ENCODE measurements at places on chromosomes 6 and 20.

- no peak for DNase-seq
Observed at GRCh38 chr6:91562955-91563354, 976.1 kb upstream of the MAP3K7 start.

GRCh38 chr6:130037207-130037811 is 18.9 kb downstream of the L3MBTL3 start:
- peak; percentile 11 for DNase-seq

DNA sequence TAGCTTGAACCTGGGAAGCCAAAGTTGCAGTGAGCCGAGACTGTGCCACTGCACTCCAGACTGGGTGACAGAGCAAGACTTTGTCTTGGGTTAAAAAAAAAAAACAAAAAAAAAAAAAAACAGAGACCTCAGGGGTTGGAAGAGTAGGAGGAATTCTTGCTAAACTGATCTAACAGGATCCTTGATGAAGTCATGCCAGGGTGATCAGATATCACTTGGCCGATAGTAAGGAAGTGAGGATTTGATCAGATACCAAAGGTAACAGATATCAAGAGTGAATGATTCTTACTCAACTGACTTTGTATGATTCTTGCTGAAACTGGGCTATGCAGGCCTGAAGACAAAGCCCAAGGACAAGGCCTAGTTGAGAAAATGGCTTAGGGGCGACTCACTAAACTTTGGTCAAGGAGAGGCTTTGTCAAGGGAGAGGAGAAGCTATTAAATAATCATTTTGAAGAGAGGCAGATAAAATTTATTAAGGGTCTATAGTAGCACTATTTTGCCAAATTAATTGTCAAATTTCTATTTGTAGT is 624.7 kb downstream of the UTRN start:
- no peak for DNase-seq

DNA sequence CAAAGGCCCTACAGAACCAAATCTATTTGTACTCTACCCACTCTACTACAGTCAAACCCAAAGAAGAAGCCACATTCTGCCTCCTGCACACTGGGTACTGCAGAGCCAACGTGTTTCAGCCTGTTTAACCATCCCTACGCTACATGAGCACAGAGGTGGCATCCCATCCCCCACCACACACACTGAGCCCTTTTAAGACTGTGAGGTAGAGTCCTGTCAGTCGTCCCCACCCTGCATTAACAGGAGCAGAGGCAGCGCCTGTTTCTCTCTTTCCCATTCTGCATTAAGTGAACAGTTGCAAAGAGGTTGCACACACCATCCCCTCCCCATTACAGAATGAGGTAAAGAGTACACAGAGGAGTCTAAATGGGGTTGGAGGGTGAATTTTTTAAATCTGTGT is 5.2 kb upstream of the RSPH4A start:
- DNase-seq = no peak

- peak; percentile 49 for DNase-seq
Observed at GRCh38 chr20:25389401-25389857, 1.2 kb downstream of the ABHD12 start.

DNA sequence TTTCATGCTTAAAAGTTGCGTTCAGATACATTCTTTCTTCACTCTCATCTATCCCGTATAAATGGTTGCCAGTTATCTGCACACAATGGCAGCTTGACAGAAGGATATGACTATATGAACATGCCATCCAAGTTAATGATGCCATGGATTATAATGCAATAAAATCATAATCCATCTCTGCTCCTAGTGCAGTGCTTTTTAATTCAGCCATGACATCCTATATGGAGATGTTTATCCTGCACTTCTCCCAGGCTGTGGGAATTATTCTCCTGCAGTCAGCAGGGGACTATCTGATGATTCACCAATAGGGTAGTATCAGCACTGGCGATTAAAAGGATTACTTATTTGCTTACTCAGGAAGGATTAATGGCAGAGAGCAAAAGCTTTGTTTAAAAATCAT is 273.8 kb downstream of the SAMD5 start:
- DNase-seq = peak; percentile 99

DNA sequence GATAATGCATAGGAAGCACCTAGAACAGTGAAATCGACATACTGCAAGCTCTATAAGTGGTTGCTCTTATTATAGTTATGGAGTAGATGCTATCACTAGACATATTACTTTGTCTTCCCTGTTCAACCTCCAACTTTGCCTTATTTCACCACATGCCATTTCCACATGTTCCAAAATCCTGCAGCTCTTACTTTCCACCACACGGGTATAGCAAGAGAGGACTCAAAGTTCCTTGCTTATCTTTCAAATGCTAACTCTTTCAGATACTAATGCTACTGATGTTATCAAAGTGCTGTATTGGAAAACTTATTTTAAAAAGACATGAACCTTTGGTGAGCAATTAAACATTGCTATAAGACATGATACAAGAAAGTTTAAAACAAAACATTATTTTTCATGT is 1130.1 kb downstream of the HACE1 start:
- DNase-seq = peak; percentile 0

GRCh38 chr20:59559024-59559817 is 45.1 kb upstream of the PHACTR3 start:
- no peak for DNase-seq

- DNase-seq = no peak
Observed at GRCh38 chr6:100103194-100103593, 109.2 kb upstream of the MCHR2 start.

DNA sequence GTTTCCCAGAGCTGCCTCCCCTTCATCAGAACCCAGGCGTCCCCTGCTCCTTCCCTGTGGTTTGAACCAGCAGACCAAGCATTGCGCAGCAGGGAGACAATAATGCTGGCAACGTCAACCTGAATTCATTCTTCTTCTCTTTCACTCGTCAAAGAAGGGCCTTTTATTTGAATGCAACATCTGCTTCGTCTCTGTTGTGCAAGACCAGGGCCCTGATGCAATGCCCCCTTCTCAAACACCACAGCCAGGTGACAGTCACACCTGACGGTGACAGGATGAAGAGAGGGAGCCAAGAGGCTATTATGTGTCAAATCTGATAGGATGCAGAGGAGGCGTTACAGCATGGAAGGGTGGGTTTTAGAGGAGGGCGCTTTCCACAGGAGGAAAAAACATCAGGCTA is 8.0 kb downstream of the INSM1 start:
- peak; percentile 34 for DNase-seq

- DNase-seq = no peak
Observed at GRCh38 chr20:33301192-33301930, 18.3 kb downstream of the BPIFB1 start.

DNA sequence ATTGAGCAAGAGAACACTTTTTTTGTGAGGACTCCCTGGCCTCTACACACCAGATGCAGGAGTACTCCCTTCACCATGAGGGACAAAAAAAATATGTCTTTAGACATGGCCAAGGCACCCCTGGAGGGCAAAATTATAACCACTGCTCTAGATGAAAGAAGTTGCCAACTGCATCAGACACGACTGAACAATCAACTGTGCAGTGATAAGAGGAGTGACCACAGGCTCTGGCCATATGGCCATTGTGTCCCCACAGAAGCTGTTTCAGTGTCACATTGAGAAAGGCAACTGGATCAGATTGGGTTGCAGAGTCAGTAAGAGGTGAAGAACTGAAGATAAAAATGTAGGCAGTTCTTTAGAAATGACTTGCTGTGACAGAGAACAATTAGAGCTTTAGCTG is 85.7 kb downstream of the C6orf118 start:
- DNase-seq = no peak

- DNase-seq = no peak
Observed at GRCh38 chr6:25606151-25606550, 45.9 kb upstream of the SCGN start.

DNA sequence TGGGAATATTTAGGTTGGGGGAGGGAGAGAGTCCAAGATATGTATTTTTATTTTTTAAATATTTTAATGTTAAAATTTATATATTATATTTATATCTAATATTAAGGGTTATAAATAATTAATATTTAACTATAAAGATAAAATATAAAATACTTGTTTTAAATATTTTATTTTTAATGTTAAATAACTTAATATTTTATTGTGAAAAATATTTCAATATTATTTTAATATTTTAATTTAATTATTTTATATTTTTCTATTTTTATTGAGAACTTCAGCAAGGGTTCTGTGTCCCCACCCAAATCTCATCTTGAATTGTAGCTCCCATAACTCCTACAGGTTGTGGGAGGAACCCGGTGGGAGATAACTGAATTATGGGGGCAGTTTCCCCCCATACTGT is 34.0 kb downstream of the PERP start:
- DNase-seq = no peak

DNA sequence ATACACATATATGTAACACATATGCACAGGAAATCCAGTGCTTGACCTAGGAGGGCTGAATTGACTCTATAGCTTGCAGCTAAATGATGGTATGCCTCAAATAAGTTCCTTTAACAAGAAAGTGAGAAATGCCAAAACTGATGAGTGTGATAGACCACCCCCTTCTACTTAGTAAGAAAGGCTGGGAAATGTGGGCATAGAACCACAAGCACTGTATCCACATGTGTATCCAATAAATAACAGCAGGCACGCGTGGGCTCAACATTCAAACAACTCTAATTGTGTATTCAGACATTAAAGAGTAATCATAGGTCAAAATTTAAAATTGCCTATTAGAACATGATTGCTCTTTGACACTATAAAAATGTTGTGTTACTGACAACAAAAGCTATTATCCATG is 54.1 kb downstream of the FAM83B start:
- DNase-seq = no peak

- no peak for DNase-seq
Observed at GRCh38 chr20:62344782-62345181, 22.3 kb downstream of the LAMA5 start.

- no peak for DNase-seq
Observed at GRCh38 chr6:57027301-57027700, 19.2 kb upstream of the KIAA1586 start.

DNA sequence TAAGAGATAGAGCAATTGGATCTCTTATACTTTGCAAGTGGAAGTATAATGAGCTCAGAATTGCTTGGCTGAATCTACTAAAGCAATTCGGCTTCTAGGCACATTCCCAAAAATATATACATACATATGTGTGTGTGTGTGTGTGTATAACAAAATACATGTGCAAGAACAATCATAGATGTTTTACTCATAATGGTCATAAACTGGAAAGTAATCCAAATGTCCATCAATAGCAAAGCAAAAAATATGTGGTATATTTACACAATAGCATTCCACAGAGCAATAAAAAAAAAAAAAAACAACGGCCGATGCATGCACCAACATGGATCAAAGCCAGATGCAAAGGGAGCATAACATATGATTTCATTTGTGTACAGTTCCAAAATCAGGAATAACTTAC is 707.9 kb downstream of the RFPL4B start:
- DNase-seq = no peak

- no peak for DNase-seq
Observed at GRCh38 chr20:48709744-48710143, 118.1 kb downstream of the PREX1 start.

DNA sequence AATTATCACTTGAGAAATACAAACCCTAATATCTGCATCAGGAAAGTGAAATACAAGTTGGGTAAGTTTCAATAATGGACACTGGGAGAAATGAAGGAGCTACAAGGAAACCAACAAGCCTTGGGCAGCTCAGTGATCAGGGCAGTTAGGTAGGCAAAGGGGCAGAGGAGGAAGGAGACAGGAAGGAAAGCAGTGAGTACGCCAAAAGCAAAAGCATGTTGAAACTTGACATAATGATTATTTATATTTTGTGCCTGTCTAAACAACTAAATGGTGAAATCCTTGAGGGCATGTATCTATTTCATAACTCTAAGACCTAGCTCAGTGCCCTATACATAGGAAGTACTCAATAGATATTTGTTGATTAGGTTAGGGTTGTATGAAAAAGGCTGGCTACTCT is 23.3 kb downstream of the PXT1 start:
- no peak for DNase-seq

GRCh38 chr6:8749465-8749864 is 314.1 kb upstream of the SLC35B3 start:
- no peak for DNase-seq

DNA sequence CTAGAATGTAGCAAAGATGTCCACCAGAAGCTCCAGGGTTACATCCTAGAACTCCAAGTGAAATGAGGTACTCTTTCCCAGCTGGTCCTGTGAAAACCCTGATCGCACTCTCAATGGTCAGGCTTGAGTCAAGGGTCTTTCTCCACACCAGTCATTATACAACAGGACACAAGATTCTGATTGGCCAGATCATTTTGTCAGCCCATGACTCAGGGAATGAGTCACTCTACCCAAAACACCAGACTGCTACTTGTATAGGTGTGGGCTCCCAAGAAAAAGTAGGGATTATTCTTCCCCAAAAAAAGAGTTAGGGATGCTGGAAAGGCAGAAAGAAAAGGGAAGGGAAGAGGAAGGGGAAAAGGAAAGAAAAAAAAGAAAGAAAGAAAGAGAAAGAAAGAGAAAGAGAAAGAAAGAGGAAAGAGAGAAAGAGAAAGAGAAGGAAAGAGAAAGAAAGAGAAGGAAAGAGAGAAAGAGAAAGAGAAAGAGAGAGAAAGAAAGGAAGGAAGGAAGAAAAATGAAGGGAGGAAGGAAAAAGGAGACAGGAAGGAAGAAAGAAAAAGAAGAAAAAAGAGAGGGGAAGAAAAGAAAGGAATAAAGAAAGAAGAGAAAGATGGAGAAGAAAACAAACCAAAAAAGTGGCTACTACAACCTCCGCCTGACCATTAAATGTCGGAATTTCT is 30.5 kb downstream of the ANKEF1 start:
- no peak for DNase-seq

GRCh38 chr6:160972111-160972510 is 19.5 kb upstream of the MAP3K4 start:
- DNase-seq = peak; percentile 53

GRCh38 chr6:99143108-99143861 is 195.5 kb upstream of the FBXL4 start:
- DNase-seq = no peak

- no peak for DNase-seq
Observed at GRCh38 chr6:71239694-71240093, 48.9 kb upstream of the OGFRL1 start.

DNA sequence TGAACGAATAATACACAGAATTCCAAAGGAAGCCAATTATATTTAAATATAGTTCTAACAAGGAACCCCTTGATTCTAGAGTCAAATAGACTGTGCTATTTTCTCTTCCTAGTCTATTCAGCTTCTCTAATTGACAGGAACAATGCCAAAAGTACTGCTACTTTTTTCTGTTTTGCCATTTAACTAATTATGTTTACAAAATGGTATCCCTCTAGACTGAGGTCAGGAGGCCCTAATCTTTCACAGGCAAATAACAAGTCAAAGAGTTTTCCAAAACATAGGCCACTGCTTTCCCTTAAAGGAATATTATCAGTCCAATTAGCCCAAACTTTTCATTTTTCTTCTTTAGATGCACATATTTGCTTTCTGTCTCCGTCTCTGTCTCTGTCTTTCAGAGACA is 539.3 kb downstream of the RFPL4B start:
- no peak for DNase-seq

GRCh38 chr20:37564016-37564387 is 36.3 kb upstream of the BLCAP start:
- DNase-seq = no peak

GRCh38 chr6:170042596-170043118 is 248.2 kb downstream of the DLL1 start:
- DNase-seq = no peak

Data from NCI-H524 (cell line).